Common myeloid progenitor, CD34-positive (primary cell): ENCODE measurements at places on chromosomes 1 and 21.

DNA sequence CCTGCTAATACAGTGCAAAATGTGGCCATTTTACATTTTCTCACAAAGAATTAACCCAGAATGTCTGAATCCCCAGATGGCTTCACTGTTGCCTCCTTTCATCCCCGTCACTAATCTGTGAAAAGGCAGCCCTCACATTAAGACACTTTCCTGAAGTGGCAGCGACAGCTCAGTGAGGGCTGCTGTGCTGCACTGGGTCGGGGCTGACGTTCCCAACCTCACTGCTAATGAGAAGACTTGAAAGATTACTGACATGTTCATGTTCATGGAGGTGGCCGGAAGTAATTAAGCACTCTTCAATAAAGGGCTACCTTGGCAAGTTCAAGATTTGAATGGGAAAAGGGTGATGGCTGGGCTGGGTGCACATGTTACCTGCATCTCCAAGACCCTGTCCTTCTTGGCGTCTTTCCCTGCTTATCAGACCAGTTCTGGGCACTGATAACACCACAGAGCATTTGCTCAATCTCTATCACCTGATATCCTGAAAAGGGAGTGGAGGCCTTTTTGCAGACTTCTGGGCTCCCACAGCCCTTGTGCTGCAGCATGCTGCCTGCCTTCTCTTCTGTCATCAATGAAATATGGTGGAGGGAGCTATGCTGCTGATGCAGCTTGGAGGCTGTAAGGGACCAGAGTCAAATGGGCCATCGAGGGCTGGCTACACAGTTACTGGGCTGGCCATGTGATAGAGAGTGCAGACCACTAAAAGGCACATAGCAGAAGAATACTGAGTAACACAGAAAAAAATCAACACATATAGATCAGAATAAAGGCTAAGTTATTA, 383.5 kb downstream of the PCP4 start:
- no peak for DNase-seq

- no peak for DNase-seq
Measured at GRCh38 chr1:206568256-206568655, 44.0 kb downstream of the EIF2D start.

- no peak for DNase-seq
Measured at GRCh38 chr1:46544561-46545240, 6.7 kb downstream of the KNCN start.

DNA sequence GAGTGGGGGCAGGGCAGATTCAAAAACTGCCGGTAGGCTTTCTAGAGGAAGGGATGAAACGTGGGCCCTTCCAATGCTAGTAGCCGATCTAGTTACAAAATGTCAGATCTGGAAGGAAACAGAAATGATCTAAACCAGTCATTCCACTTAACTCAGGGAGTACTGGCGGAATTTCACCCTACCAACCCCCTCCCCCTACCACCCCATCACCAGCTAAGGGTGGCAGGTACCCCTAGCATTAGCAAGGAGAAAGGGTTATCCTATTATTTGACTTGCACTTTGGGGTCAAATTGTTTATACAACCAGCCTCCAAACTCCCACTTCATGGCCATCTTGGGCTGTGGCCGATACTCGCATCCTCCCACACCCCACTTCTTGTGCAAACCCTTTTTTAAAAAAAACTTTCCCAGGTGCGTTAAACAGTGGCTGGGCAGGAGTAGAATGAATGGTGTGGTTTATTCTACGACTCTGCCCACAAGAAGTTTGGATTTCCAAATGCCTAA, 644 bp upstream of the MRPL24 start:
- no peak for DNase-seq

- DNase-seq, result no peak
Measured at GRCh38 chr1:29650476-29650875, 414.2 kb downstream of the PTPRU start.

DNA sequence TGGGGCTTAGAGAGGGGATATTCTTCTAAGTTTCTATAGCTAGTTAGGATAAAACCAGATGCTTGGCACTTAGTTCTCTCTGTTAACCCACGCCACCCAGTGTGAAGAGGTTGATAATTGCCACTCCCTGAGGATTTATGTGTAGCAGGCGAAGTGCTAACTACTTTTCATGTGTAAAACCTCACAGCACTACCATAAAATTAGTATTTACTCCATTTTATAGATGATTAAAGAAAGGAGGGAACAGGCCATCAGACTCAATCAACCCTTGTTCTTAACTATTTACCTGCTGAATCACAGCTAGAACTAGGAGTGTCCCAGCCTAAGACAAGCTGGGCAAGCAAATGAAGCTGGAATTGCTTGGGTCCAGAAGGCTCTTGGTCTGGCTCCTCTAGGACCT, 8.9 kb downstream of the LIN28A start:
- no peak for DNase-seq

DNA sequence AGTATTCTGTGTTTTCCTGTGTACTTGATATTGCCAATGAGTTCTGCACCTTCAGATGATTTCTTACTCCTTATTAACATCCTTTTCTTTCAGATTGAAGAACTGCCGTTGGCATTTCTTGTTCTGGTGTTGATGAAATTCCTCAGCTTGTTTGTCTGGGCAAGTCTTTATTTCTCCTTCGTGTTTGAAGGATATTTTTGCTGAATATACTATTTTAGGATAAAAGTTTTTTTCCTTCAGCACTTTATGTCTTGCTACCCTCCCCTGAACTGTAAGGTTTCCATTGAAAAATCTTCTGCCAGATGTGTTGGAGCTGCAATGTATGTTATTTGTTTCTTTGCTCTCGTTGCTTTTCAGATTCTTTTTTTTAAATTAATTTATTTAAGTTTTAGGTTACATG, 265.9 kb downstream of the HHAT start:
- no peak for DNase-seq

GRCh38 chr1:30780409-30780808, 22.8 kb upstream of the LAPTM5 start:
- DNase-seq, result no peak

DNA sequence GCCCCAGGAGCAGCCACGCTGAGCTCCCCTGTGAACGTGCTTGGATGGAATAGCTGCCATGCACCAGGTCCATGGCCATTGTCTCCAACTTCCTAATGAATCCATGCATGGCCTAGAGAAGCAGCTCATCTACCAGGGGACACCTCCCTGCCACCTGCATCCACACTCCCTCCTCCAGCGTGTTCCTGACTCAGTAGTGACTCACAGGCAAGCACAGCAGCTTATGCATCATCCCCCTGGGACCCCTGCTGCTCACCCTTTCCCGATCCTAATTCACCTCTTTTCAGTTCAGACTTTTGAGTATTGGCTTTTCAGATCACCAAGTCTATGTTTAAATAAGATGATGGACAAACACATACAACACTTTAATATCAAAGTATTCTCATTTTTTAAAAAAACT, 39.9 kb upstream of the TADA1 start:
- DNase-seq, result no peak

GRCh38 chr1:244730934-244731434, 78.1 kb downstream of the DESI2 start:
- no peak for DNase-seq

DNA sequence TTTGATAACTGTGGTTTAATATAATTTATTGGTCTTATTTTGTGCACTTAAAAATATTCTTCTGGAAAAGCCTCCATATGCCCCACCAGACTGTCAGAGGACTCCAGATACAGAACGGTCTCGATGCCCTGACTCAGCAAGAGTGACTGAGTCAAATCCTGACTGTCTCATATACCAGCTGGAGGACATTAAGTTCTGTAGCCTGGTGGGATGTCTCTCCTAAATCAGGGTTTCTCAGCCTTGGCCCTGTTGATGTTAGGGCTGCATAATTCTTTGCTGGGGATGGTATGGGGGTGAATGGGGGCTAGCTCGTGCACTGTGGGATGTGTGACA, 67.7 kb upstream of the TLR5 start:
- no peak for DNase-seq

DNA sequence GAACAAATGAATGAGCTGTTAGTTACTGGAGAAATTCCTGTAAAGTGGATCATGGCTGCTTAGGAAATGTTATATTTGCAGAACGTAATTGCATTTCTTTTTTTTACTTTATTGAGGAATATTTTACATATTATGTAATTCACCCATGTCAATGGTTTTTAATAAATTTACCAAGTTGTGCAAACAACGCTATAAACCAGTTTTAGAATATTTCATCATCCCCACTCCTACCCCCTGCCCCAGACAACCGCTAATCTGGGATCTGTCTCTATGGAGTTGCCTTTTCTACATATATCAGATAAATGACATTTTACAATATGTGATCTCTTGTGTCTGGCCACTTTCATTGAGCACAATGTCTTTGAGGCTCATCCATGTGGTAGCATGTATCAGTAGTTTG, 4.3 kb upstream of the IFFO2 start:
- DNase-seq, result no peak

- no peak for DNase-seq
Measured at GRCh38 chr21:45264912-45265515, 22.7 kb downstream of the POFUT2 start.

GRCh38 chr1:43445606-43446387, 7.9 kb downstream of the HYI start:
- no peak for DNase-seq

DNA sequence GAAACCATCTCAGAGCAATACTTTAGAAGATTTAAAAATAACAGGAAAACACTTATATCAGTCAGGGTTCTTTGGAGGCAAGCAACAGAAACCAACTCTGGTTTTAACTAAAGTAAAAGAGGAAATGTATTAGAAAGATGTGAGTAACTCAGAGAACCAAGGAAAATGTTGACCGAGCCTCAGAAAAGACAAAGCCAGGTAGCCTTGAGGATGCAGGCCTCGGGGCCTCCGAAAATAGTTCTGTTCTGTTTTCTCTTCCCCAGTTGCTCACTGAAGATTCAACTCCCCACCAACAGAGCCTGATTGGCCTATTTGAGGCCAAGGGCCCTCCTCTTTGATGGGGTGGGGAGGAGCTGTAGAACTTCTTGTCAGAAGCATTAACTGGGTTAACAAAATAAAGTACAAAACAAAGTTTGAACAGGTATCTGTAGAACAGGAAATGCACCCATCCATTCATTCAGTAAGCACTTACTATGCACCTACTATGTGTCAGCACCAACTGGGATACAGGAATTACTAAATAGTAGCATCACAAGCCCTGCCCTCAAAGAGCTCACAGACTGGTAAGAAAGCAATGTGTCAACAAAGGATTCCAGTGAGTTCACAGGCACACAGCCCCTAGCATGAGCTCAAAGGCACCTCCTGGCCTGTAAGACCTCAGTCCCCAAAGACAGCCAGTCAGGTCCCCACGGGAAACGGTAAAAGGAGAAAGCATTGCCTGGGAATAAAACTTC, 12.6 kb downstream of the SLAMF8 start:
- DNase-seq, result no peak

GRCh38 chr21:31599013-31599412, 60.5 kb upstream of the SOD1 start:
- DNase-seq, result no peak

GRCh38 chr1:236303675-236304074, 21.9 kb upstream of the ERO1B start:
- peak; percentile 19 for DNase-seq

- DNase-seq, result no peak
Measured at GRCh38 chr1:232988572-232989040, 38.2 kb downstream of the NTPCR start.

GRCh38 chr1:182589520-182589919, 464 bp upstream of the RNASEL start:
- no peak for DNase-seq

DNA sequence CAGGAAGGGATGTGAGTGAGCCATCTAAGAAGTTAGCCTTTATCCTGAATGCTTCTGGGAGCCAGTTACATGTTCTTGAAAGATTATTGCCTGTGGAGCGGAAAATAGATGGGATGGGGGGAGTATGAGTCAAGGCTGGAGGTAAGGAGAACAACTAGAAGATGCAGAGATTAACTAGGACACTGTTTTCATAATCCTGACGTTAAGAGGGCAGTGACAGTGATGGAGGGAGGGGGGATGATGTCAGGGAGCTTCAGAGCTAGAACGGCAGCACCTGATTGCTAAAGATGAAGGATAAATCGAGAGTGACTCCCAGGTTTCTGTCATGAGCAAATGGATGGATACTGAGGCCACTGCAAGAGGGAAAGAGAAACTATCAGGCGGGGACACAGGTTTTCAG, 10.0 kb upstream of the RCSD1 start:
- no peak for DNase-seq

DNA sequence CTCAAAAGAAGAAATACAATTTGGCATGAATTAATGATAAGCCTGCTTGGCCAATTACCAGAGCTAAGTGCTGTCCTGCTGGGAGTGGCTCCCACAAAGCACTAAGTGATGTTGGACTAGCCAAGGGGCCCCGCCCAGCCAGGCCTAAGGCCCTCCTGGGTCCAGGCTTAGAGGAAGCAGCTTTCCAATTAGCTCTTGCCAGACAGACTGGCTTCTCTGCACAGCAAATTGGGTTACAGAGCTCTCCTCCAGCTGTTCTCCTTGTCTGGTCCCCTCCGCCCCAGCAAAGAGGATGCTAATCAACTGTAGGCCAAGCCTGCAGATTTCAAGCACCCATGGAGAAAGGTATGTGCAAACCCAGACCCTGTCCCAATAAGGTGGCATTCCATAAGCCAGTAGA, 151.9 kb downstream of the DMRTA2 start:
- no peak for DNase-seq

- no peak for DNase-seq
Measured at GRCh38 chr1:239574112-239574511, 187.7 kb downstream of the CHRM3 start.

DNA sequence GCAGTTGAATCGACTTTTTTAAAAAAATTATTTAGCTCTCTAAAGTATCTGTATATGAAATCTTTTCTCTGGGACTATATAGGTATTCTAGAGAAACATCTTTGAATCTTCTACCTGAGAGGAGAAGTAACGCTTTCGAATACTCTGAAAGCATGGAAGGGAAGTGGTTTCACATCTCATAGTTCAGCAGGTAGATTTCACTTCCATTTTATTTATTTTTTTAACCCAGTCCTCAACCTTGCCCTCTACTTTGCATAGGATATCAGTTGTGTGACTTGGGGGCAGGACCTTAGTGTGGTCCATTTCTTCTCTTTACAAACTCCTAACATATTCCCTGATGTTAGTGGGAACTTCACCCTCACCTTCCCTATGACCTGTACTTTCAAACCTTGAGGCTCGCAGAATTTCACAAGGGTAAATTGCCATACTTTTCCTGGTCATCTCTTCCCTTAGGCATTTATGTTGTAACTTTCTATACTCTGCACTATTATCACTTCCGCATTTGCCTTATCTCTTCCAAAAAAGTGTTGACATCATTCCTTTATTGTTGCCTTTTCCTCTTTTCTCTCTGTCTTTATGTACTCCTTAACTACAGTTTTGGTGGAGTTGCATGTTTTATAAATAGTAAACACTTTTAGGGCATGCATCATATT, 1208.5 kb upstream of the ADGRL4 start:
- no peak for DNase-seq

DNA sequence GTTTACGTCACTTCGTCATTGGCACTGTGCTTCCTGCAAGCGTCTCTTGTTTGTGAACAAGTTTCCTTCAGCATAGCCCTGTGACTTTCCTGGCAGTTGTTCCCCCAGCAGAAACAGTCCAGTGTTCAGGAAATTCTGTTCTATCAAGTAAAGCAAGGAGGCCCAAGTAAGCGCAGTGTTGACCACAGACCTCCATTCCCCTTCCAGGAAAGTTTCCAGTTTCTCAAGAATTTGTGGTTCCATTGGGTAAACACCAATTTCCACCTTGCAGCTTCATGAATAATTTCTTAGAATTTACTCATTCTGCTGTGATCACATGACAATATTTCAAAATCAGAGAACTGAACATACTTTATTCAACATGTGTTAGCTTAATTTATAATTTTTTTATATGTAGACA, 88.5 kb upstream of the ETV3 start:
- DNase-seq, result no peak

- no peak for DNase-seq
Measured at GRCh38 chr1:99682291-99682751, 36.4 kb downstream of the PALMD start.
